GM03348 (cell line): ENCODE measurements at places on chromosomes 13 and 19.

GRCh38 chr13:40109351-40109844, 453.9 kb downstream of the COG6 start:
- peak; percentile 84 for DNase-seq

DNA sequence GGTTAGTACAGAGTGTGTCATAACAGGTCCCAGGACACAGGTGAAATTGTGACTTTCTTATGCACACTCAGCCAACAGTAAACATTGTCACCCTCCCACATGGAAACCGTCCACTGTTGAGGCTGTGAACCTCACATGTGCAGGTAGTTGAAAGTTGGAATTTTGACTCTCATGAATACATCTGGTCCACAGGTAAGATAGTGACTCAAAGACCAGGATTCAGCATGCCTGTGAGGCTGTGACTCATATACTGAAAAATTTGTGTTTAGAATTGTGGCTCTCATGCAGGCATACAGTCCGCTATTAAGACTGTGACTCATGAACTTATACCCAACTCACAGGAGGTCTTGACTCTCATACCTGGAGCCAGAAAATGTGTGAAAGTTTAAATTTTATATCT, 67.8 kb downstream of the ZNF728 start:
- DNase-seq, result no peak

DNA sequence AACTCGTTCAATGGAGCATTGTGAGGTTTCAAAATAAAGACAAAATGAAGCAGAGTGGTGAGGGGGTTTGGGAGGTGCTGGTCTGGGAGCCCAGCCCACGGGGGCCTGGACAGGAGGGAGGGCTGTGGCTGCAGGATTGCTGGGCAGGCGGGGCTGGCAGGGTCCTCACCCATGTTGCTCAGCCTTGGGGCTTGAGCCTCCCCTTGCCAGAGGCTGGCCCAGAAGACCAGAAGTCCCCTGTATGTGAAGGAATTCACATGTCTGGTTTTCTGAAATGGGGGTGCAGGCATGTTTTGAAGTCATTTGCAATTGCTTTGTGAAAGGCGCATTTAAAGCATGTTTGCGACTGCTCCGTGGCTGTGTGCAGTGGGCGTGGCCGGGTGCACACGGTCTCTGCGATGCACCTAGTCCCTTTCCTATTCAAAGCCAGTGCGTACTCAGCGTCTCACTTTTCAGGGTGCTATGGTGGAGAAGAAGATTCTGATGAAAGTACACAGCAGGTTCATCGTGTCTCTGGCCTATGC, 2.3 kb downstream of the GRK1 start:
- no peak for DNase-seq

GRCh38 chr19:289651-290371, 1.4 kb downstream of the PLPP2 start:
- no peak for DNase-seq

- DNase-seq, result no peak
These were observed 72.2 kb upstream of the DACH1 start for GRCh38 chr13:71939186-71939585.

DNA sequence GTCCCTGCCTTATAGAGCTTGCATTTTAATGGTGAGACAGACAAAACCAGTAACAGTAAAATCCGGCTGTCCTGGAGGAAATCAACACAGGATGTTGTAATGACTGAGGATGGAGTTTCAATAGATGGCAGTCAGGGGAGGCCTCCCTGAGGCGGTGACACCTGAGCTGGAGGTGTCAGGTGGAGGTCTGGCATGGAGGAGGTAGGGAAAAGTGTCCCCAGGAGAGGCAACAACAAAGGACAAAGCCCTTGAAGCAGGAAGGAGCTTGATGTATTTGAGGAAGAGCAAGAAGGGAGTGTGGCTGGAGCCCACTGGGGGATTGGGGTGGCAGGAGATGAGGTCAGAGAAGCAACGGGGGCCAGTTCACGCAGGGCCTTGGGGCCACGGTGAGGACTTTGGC, 7.8 kb downstream of the GRIN2D start:
- no peak for DNase-seq

GRCh38 chr13:106276876-106277275, 258.6 kb downstream of the EFNB2 start:
- DNase-seq, result no peak

- peak; percentile 69 for DNase-seq
These were observed 42.0 kb upstream of the NFIC start for GRCh38 chr19:3324405-3324856.

DNA sequence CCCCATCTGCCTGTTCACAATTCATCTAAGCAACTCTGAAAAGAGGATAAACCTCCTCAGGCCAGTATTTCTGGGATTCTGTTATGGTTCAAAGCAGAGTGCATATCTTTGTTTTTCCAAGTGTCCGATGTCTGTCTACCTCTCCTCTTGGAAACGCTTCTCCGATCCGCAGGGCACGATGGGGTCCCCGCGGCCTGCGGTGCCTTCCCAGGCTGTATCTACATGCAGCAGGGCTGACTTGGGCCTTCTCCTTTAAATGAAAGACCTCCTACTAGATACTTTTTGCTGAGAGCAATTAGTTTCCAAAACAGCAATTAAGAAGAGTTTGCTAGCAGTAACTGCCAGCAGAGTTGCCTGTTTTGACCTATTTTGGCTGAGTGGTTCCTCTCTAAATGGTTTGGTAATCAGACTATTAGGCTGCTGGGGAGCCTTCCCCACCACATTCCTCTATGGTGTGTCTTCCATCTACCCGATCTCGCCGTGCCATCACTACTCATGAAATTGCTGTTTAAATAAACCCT, 23.5 kb downstream of the COL4A2 start:
- peak; percentile 80 for DNase-seq

DNA sequence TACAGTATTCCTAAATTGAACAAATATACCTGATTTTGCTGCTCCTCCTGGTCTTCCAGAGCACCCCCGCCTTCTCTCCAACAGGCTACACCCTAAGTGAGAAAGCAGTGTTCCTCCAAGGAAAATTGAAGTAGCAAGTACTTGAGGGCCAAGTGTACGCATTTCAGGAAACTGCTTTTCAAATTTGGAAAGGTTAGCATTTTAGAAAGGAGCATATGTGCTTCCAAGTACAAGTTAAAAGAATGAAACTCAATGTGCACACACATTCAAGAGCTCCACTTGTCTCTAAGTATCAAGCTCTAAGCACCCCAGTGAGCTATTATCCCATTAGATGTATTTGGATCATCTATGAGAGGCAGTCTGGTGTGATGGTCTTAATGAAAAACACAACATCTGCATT, 25.8 kb downstream of the LHFPL6 start:
- no peak for DNase-seq

DNA sequence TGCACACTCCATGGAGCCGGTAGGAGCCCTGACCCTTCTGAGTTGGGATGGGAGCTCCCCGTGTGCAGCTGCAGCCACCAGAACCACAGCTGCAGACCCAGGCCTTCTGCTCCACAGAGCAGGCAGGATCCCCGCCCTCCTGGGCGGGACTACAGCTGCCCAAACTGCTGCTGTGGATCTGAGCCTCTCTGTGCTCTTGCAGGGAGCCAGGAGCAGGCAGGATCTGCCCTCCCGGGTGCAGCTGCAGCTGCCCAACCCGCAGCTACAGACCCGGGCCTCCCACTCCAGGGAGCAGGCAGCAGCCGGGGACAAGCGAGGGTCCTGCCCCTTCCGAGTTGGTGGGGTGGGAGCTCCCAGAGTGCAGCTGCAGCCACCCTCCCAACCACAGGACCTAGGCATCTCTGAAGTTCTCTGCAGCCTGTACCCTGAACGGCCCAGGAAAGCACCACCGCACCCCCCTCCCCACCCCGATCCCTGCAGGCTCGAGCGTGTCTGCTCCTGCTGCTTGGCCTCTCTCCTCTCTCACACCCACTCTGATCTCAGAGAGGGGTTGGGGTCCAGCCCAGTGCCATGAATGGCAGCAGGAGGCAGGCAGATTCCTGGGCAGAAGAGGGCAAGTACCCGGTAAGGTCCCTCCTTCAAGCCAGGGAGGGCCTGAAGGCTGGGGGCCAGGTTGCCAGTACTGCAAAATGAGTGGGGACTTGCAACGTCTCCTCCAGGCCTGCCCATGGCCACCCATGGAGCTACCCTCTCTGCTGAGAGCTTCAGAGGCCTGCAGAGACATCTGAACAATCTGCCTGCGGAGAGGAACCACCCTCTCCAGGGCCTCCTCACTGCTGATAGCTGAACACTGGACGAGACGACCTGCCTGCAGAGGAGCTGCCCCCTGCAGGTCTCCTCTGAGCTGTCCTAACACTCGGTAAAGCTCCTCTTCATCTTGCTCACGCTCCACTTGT, 16.4 kb upstream of the EMP3 start:
- DNase-seq, result no peak

DNA sequence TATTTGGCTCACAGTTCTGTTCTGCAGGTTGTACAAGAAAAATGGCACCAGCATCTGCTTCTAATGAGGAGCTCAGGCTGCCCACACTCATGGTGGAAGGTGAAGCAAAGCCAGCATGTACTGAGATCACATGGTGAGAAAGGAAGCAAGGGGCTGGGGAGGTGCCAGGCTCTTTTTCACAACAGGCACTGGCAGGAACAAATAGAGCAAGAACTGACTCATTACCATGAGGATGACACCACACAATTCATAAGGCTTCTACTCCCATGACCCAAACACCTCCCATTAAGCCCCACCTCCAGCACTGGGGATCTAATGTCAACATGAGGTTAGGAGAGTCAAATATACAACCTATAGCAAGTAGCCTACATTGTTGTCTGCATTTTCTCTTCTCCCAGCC, 522.6 kb downstream of the RFC3 start:
- DNase-seq, result peak; percentile 8

GRCh38 chr13:48908381-48909055, 67.2 kb upstream of the FNDC3A start:
- no peak for DNase-seq
